ENCODE measurements at places on chromosomes 1 and 21. TPM values are rescaled to one million over a fixed set of nuclear protein-coding genes. Genes with fewer than 3 reads are reported as not detected.

DNA sequence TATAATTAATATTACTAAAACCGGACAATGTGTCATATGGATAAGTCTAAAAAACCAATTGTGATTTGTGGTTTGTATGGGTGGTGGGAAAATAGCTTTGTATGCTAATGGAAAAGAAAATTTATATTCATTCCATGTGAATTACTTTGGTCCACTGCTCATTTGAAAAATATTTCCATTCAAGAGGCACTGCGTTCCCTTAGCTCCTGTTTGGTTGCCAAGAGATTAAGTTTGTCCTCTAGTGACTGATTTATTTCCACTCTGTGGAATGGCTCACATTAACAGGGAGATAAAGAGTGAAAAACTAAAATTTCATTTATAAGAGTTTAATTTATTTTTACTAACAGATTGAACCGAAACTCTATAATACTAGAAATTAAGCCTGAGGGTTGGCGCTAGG lies 744.1 kb upstream of the CHRM3 start:
- no peak for DNase-seq

- DNase-seq: no peak
Observed at GRCh38 chr21:33831962-33832659, 83.5 kb downstream of the ATP5PO start.

GRCh38 chr21:31156662-31157061 lies 118.4 kb upstream of the KRTAP19-8 start:
- no peak for DNase-seq

- DNase-seq: no peak
Observed at GRCh38 chr1:30036229-30036547, 687.2 kb downstream of the MATN1 start.

DNA sequence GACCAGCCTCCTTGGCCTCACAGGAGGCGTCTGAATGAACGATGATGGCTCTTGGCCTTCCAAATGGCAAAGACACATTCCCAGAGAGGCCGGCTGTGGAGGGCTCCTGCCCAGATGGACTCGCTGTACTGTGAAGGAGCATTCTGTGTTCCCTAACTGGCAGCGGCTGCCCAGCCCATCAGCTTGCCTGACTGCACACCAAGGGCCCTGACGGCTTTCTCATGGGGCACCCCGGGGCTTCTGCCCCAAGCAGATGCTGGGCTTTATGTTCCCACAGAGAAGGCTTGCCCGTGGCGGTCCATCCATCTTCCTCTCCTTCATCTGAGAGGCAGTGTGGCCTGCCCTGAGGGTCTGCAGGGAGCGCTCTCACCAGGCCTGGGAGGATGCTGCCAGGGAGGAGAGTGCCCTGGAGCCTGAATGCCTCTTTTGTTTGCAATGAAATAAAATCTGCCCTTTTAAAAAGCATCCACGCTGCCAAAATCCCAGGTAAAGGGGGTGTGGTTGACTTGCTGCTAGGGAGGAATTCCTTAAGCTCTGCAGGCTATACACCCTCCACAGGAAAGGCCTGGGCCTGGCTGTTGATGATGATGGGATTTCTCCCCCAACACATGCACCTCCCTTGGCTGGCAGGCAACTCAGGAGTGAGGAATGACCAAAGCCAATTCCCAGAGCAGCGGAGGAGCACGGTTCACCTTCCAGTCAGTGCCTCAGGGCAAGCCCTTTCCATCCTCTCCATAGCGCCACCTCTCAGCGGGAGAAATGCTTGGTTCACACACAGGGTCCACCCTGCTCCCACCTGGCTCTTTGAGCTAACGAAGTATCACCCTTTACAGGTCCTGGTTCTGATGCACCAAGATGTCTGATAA lies 84.6 kb upstream of the SSX2IP start:
- no peak for DNase-seq

DNA sequence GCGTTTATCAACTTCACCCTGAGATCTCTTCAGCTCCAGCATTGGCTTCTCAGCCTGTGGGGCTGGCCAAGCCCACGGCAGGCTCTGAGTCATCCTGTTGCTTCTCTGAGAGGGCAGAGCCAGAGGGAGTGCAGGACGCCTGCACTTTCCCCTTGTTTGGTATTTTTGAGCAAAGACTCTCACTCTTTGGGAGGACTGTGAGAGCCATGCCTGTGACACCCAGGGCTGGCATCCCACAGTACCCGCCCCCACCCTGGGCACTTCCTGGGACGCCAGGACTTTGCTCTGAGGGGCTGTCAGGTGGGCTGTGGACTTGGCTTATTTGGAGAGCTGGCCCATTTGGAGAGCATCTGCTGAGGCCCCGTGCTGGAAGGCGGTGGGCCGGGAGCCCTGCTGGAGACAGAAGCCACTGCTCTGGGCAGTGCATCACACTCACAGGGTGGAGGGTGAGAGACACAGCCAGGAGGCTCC lies 37.4 kb downstream of the VANGL1 start:
- no peak for DNase-seq

DNA sequence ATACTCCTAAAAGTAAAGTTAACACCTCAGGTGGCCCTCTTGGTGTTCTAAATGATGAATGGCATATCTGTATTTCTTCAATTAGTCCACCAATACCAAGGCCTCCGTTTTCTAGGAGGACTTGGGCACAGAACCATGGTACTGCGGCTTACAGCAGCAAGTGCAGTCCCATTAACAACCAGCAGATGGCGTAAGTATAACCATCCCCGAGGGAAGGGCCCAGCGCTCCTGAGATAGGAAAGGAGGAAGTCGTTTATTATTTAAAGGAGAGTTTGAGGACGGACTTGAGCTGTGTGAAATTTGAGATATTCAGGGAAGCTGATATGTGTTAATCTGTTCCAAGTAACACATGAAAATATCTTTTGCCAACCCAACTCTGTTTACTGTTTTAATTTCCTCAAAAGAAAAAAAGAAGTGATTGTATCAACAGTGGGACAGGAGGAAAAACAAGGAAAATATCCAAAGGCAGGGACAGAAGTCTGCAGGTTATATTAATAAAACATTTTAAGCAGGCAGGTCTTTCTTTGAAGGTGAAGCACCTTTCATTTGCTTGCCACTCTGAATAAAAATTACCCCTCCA lies 37.7 kb upstream of the KCNJ15 start:
- peak; percentile 75 for DNase-seq

- no peak for DNase-seq
Observed at GRCh38 chr21:30146558-30147282, 19.9 kb downstream of the CLDN17 start.

DNA sequence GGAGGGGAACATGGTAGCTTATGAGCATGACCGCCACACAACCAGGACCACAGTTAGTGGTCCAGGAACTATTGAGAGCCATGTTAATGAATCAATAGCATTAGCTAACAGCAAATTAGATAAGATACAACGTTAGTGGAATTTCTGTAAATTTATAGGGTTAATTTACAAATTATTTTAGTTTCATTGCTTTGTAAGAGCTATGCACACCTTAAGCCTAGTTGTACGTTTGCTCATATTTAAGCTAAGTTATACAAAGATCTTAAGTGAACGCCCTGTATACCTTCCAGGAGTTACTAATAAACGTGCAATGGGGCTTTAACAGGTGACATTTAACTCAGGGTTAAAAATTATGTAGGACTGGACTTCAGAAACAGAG lies 749 bp downstream of the EXOSC10 start:
- no peak for DNase-seq

- DNase-seq: no peak
Observed at GRCh38 chr1:3799976-3800685, 3.8 kb upstream of the LRRC47 start.

GRCh38 chr1:65476327-65476726 lies 55.9 kb downstream of the LEPR start:
- no peak for DNase-seq

BLACAT1 gene
- 0.81 TPM for total RNA-seq

DENND2C gene
- 4.1 TPM for total RNA-seq

CRB1 gene
- 0.06 TPM for total RNA-seq

COL16A1 gene
- 52.5 TPM for total RNA-seq

GPR3 gene
- total RNA-seq: 0.09 TPM

ROR1 gene
- total RNA-seq: 13.1 TPM

C1orf232 gene
- not detected for total RNA-seq

RIPK4 gene
- total RNA-seq: 56.6 TPM

FAM72D gene
- 0.52 TPM for total RNA-seq

NUDT4B gene
- total RNA-seq: 0.46 TPM
